ENCODE measurements at places on chromosomes 1 and 21. TPM values are rescaled to one million over a fixed set of nuclear protein-coding genes. Genes with fewer than 3 reads are reported as not detected.

The ERICH3 gene
- not detected for total RNA-seq

The MTARC1 gene
- 0.14 TPM for total RNA-seq

The PLA2G2F gene
- not detected for total RNA-seq

The MAP1LC3C gene
- 0.22 TPM for total RNA-seq

The CD53 gene
- not detected for total RNA-seq

The CRNN gene
- not detected for total RNA-seq

The C1orf226 gene
- total RNA-seq = 0.29 TPM

The TEDDM1 gene
- total RNA-seq = not detected

The NEGR1 gene
- 15.3 TPM for total RNA-seq

The BTG3 gene
- total RNA-seq = 29.3 TPM

The S100B gene
- total RNA-seq = 0.29 TPM

The EDARADD gene
- total RNA-seq = 0.43 TPM

The FAM72C gene
- total RNA-seq = 4.2 TPM

The DNTTIP2 gene
- 37.4 TPM for total RNA-seq

The SGIP1 gene
- total RNA-seq = 53.4 TPM

The GABRD gene
- not detected for total RNA-seq

The VASH2 gene
- total RNA-seq = not detected

The THEM5 gene
- not detected for total RNA-seq

The XCL2 gene
- total RNA-seq = not detected

The B3GALT2 gene
- under 0.01 TPM for total RNA-seq

The SPRR2F gene
- not detected for total RNA-seq

The SLC6A9 gene
- 70.0 TPM for total RNA-seq

The LIPI gene
- total RNA-seq = not detected

The HSF2BP gene
- 4.4 TPM for total RNA-seq

The FALEC gene
- total RNA-seq = not detected

The CFHR3 gene
- total RNA-seq = not detected

The C8A gene
- not detected for total RNA-seq

The DNAI4 gene
- total RNA-seq = 6.3 TPM

The CD1B gene
- total RNA-seq = not detected

The SLC45A3 gene
- 11.9 TPM for total RNA-seq

The LCE3D gene
- total RNA-seq = not detected

The ZNF648 gene
- total RNA-seq = under 0.01 TPM

The ARHGEF2 gene
- total RNA-seq = 127 TPM

The GJA5 gene
- not detected for total RNA-seq

The RASAL2 gene
- total RNA-seq = 22.3 TPM

The LRRC8B gene
- total RNA-seq = 0.57 TPM

The AQP10 gene
- total RNA-seq = not detected

The ILDR2 gene
- total RNA-seq = 0.14 TPM

The KRTAP21-2 gene
- not detected for total RNA-seq
